ENCODE measurements at places on chromosomes 6 and 20.

GRCh38 chr6:156676721-156677120 is 100.5 kb upstream of the ARID1B start:
- DNase-seq = no peak

DNA sequence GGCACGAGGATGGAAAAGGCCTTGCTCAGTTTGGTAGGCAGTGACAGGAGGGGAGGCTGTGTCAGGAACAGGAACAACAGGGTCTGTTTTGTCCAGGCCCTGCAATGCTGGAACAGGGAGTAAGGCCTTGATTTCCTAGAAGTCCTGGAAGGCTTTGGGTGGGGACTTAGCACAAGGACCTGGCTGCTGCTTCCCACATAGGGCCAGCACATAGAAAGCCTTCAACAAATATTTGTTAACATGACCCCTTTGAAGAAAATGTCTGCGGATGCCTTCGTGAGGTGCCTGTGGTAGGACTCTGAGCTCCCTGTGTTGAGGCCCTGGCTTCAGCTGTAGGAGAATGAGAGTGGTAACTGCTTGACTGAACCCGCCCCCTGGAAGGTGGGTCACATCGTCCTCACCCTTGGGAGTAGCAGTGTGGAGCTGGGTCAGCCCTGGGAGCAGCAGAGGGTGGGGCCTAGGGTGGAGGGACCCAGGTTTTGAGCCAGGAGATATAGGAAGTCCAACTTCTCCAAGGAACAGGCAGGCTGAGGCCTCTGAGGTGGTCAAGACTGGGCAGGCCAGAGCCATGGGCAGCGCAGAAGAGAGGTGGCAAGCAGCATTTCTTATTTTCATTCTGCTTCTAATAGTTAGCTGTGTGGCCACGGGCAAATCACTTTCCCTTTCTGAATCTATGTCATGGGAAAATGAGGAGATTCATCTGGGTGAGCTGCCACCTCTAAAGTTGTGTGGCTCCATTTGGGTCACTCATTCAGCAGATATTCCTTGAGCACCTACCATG is 50.0 kb downstream of the CNBD2 start:
- no peak for DNase-seq

DNA sequence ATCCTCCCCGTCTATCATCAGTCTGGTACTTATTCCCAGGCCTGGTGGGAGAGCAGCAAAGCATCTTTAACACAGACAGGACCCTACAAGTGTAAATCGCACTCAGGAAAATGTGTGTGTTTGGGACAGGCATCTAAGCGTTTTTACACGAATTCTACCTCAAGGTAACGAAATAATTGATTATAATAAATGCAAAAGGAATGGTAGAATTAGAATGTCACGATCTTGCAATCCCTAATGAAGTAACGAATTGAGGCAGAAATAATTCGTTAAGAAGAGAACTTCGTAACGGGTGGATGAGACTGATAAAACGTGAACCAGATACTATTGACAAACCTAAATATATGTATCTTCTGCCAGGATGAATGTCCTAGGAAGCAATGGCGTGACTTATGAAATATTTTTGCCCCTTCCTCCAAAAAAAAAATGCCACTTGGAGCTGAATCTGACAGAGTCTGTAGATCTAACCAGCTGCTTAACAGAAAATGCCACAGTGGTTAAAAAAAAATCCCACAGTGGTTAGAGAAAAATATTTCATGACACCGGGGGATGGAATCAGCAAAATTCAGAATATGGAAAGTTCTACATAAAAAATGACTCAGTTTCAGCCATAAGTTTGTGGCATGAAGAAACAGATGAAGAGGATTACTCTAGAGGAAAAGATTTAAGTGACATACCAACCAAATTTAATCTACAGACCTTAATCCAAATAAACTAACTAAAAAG is 68.7 kb downstream of the F13A1 start:
- DNase-seq = no peak

GRCh38 chr6:108798670-108799353 is 49.4 kb upstream of the ARMC2 start:
- no peak for DNase-seq

DNA sequence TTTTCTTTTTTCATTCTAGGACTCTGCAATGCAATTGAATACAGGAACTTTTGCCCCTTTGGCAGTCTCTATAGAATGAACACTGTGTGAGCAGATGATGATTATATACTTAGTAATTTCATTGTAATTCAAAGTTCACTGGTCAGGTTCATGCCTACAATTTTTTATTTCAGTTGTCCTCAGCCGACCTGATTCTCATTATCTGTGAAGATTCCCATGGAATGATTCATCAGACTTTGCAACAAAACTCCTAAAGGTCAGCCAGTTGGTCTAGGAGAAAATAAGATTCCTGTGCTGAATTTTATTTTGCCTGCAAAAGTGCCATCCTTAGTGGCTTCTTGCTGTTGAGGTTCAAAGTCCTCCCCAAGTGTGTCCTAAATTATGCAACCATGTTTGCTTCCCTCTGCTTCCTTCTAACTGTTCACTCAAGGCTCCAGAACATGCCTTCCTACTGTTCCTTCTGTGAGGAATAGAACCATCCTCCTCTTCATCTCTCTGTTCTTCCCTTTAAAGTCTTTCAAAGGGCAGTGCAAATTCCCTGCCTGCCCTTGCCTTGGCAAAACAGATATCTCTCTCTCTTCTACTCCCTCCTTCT is 194.2 kb upstream of the CNR1 start:
- no peak for DNase-seq

GRCh38 chr6:39688494-39688893 is 36.7 kb downstream of the KIF6 start:
- no peak for DNase-seq

GRCh38 chr20:63567136-63567385 is 7.0 kb downstream of the HELZ2 start:
- DNase-seq = no peak

- no peak for DNase-seq
These were observed 22.9 kb downstream of the CNKSR3 start for GRCh38 chr6:154487367-154488247.

GRCh38 chr6:17808609-17809008 is 101.9 kb upstream of the NUP153 start:
- no peak for DNase-seq

All from GM20000 (cell line).